Thoracic aorta (tissue), 2 donors: ENCODE measurements at places on chromosomes 1 and 21.

DNA sequence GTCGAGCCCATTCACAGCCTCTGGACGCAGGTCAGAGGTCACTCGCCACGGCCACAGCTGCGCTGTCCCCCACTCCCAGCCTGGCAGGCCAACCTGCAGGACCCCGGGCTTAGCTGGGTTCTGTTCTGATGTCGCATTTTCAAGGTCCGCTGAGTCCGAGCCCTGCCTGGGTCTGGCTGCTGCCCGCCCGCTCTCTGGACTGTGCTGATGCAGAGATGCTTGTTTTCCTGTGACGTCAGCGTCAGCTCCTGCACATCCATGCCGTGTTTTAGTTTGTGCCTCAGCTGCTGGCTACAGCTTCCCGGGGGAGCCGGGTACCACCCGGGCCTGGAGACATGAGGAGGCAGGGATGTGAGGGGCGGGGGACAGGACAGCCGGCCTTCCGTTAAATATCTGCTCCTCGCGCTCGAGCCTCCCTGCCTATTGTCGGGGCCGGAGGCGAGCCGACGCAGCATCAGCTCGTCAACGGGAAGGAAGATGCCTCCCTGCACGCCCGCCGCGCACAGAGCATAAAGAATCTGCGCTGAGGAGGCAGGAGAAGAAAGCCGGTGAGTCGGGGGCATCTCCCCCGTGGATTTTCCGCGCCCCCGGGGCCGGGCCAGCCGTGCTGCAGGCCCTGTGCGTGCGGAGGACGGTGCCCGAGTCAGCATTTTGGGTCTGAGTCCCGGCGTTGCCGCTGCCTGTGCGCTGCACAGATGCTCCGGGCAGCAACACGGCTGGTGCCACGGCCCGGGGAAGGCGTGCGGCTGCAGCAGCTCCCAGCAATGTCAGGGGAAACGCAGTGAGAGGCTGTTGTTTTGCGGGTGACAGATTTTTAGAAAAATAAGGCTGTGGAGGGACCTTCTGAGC lies 23.4 kb downstream of the PRKCZ start:
- no peak for DNase-seq

DNA sequence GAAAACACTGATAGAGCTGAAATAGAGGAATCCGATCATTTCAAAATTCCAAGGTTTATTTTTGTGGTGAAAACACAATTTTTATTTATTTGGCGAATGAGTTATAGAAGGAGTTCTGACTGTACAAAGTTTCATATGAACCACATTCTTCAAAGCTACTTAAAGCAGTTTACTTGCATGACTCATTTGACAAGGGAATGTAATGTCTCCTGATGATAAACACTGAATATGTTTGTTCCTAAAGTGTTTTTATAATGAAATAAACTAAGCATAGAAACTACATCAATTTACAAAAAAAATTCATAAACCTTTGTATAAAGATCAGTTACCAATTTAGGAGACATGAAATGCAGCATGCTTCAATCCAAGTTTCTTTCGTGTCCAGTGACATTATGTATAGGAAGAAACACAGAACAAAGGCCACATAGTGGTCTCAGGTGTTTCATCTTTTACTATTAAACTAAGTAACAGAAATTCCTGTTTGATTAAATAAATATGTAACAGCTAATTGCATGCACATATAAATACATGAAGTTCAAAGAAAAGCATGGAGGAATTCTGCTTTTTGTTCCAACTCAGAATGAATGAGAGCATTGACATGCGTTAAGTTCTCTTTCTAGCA lies 2.5 kb downstream of the PRKACB start:
- no peak for DNase-seq

DNA sequence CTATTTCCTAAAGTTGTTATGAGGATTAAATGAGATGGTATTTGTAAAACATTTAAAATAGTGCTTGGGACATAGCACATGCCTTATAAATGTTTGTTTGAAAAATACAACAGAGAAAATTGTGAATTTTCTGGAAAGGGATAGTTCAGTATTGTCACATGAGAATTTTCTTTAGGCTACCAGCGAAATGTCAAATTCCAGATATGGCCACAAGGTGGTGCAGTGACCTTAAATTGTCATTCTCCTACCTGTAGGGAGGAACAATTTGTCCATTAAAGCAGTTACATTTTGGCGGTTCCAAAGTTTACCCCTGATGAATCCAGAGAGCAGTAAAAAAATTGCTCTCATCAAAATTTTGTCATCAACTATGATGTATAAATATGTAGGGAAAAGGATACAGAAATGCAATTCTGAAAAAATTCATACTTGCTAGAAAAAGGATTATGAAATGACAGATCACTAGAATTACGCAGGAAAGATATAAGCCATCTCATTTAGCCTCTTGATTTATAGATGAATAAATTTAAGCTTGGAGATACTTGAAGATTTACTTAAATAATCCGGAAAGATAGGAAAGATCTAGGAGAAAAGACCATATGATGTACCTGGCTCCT lies 50.2 kb upstream of the TSHB start:
- DNase-seq: peak; percentile 8

- DNase-seq: no peak
Measured at GRCh38 chr1:52842643-52843310, at the start of gene ZYG11A. Gene ZYG11A, plus strand, starts transcription at chr1:52842760. Its CDS starts 124 bp downstream, at chr1:52842884.

DNA sequence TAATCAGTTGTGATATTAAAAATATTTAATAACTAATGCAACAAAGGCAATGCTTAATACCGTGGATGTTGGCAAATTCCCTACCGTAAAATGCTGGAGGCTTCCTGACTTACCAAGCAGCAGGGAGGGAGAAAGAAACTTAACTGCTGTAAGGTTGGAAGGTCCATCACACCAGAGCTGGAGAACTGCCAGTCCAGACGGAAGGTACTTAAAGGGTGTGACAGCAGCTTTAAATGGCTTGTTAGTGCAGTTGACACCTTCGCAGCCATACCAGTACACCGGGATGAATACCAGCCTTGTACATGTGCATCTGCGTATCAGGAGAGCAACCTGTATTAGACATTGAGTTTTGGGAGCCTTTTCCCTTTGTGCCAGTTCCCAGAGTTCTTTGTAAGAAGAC lies 269.5 kb upstream of the NCAM2 start:
- DNase-seq: no peak

GRCh38 chr1:89995598-89996449 lies 914 bp downstream of the ZNF326 start:
- DNase-seq: no peak

- DNase-seq: no peak
Measured at GRCh38 chr1:183806675-183807074, 1.8 kb downstream of the RGL1 start.

DNA sequence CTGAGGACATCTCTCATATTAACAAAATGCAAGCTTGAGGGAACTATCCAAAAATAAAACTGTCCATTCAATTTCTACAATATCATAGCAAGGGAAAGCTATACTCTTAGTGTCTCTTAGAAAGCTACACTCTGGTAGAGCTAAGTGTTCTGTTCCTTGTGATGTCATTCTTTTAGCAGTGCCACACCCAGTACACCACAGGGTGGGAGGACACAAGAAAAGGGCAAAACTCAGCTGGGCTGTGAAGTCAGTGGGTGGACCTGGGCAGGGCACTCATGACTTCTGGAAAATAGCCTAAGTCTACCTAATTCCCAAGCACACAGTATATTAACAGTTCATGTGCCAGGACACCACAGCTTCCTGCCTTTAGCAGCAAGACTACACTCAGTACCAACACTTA lies 42.2 kb upstream of the TNFSF4 start:
- DNase-seq: no peak

- no peak for DNase-seq
Measured at GRCh38 chr1:55690366-55690765, 475.2 kb upstream of the USP24 start.

GRCh38 chr1:56340977-56341376 lies 238.4 kb downstream of the PLPP3 start:
- DNase-seq: no peak

DNA sequence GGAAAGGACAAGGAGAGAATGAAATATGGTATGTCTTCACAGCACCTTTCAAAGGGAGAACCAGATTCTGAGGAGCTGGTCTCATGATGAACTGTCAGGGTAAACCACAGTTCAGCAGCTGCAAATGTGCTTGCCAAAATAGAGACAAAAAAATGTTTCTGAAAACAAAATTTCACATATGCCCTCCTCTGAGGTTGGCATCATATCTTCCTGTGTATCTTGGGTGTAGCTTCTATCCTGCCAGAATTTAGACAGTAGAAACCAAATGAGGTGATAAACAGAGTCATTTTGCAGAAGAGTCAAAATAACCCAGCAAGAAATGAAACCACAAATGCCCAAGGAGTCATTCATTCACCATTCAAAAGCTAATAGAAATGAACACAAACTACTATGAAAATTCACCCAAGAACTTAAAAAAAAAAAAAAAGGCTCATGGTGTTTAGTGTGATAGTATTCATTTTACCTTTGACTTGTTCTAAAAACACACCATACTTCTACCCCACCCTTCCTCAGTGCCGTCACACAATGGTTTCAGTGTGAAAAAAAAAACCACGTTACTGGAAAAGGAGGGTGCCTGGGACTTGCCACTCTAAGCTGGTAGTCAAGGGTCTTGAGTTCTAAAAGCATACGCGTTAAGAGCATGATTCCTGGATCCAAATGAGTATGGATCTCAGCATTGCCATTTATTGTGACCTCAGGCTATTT lies 18.5 kb downstream of the SELL start:
- DNase-seq: no peak

DNA sequence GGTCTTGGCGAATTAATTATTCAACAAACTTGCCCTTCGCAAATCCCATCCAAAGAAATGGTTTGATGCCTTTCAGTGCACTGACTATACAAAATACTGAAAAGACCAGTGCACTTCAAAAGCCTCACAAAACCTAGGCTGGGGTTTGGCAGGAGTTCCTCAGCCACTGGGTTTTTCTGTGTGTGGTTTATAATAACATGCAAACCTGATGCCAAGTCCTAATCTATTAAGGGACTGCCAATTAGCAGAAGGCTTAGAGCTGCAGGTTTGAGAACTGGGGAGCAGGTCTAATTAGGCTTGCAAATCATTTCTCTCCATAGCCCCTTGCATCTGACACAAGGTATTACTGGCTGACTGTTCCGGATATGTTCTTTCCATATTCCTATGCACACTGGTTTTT lies 27.7 kb downstream of the PLPP3 start:
- DNase-seq: no peak

DNA sequence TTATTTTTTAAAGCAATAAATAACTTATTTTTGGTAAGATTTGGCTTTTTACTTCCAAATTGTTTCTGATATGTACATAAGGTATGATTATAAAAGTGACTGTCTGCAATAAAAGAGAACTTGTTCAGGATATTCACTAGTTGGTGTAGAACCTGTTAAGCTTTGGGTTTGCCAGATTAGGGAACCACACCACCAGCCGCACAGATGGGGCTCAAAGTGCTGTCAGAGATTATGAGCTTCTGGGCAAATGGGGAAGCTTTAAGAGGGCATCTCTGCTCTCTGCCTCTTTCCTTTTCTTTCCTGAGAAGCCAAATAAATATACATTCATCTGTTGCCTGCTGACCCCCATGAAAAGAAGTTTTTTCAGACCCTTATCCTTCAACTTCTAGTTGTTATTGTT lies 25.4 kb downstream of the IVNS1ABP start:
- DNase-seq: no peak

- DNase-seq: no peak
Measured at GRCh38 chr1:14591600-14591999, 6.9 kb upstream of the KAZN start.

DNA sequence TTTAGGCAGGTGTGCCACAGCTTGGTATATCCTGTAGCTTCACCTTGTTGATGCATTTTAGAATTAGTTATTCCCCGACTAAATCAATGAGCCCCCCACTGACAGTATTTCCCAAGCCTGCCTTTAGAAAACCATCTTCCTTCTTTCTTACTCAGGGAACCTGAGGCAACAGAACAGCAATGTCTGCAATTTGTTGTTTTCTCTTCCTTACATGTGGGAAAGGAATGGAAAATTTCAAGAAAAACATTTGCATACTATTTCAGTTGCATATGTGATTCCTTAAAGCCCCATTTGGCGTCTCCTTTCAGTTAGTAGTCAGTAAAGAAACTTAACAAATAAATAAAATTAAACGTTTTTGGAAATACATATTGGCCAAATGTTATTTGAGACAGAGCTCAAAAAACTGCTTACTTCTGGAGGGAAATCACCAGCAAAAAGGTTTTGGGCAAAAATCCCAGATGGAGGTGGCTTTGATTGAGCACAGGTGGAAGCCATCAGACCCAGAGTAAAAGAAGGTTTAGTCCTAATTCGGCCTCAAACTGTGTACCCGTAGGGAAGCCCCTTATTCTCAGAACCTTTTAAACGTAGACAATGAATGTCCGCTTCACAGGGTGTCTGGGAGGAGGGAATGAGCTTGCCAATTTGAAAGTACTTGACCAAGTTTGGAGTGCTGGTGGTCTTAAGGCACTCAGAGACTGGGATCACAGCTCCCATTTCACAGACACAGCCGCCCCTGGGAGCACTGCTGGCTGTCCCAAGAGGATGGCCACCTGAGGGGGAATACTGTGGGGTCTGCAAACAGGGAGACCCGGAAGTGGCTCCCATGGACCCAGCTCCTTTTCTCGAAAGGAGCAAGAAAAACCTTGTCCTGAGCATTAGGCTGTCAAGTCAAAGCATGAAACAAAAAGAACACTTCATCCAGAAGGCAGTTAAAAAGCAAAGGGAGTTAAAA lies 9.4 kb downstream of the LHX4 start:
- DNase-seq: no peak

DNA sequence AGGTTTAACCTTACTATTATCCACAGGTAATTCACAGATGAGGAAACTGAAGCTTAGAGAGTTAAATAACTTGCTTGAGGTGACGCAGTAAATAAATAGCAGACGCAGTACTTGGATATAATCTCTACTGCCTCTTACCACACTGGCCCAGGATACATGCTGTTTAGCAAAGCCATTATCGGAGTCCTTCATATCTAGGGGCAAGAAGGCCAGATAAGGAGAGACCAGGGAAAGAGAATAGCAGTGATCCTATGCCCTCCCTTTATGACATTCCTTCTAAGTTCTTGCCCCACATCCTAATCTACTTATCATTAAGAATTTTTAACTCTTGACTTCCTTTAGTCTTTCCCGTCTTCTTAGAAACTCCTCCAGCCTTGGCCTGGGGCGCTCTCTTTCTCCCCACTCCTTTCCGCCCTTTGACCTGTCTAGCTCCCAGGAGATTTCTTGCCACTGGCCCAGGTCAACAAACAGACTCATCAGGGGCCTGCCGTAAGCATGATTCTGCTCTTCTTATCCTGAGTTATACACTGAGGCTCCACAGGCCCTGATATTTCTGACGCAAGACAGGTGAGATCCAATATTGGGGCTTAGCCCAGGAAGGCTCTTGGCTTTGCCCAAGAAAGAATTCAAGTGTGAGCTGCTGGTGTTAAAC lies 11.4 kb upstream of the SLAMF1 start:
- no peak for DNase-seq

- no peak for DNase-seq
Measured at GRCh38 chr1:24970399-24970753, 40.3 kb upstream of the RUNX3 start.
